ENCODE measurements at places on chromosomes 3 and 15.

DNA sequence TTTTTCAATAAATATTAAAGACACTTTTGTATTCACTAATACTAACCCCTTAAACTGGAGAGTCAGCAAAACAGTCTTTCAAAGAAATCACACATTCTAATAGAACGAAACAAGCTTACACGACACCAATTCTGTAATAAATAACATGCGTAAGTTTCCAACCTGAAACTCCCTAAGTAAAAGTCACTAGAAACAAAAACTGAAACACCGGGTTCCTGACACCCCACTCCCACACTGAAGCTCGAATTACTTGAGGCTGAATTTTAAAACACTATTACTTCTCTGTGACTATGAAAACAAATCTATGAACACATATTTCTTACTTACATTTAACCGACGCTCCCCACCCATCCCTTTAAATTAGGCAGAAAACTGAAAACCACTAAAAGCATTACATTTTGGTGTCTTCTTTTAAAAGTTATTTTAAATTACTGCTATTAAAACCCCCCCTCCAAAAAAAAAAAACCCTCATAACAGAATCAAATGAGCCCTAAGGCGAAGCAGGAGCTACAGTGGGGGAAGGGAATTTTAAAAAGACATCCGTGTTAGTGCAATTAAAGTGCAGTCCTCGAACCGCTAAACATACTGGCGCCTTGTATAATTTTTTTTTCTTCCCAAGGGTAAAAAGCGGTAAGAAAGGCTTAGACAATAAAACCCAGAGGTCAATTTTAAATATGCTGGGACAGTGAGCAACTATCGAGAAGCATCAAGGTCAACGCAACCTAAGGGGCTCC, 878 bp downstream of the SPPL2A start:
- no peak for DNase-seq

DNA sequence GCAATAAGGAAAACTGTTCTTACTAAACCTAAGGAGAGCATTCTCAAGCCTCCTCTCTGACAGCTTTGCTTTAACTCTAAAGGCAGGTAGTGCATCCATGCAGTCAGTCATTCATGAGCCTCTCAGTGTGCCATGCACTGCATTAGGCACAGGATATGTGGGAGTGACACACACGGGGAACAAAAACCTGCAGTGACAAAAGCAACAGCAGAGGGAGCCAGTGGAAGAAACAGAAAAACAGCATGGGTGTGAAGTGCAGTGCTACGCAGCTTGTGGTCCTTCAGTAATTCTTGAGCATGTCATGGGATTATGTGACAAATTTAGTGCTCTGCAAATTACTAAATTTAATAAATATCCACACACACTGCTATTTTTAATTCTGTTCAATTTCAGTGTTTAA, 230.7 kb downstream of the BBX start:
- no peak for DNase-seq

- no peak for DNase-seq
Observed at GRCh38 chr3:160477750-160478149, 28.2 kb upstream of the TRIM59 start.

DNA sequence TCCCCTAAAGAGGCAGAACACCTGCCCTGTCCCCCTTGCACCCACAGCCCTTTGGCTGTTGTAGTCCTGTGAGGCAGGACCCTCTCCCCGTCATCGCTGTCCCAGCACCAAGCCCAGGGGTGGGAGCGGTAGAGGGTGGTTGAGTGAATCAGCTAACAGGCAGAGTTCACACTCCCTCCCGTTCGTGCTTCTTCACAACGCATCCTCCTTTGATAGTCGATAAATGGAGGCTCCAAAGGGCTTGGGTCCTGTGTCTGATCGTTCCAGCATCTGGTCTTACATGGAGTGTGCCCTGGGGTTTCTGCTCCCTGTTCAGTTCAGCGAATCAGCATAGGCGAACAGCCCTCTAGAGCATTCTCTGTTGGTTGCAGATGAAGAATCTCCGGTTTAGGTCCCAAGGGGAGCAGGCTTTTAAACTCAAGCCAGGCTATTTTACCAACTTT, 820 bp upstream of the HMCES start:
- no peak for DNase-seq

- DNase-seq: no peak
Observed at GRCh38 chr15:67090297-67091070, 25.1 kb downstream of the SMAD3 start.

DNA sequence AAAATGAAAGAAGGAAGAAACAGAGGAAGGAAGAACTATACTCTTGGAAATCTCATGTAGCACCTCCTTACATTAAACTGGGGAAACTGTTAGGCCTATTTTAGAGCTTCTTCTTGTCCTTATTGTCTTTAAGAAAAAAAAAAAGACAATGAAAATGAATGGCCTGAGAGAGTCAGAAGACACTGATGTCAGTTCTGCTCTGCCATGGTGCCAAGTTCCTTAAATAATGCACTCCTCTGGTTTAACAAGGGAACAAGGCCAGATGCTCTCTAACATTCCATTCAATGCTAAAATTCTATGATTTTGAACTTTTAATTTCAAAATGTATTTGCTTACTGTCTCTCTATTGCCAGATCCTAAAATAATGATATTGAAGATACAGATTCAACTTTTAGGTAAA, 4.4 kb upstream of the MBNL1 start:
- no peak for DNase-seq

DNA sequence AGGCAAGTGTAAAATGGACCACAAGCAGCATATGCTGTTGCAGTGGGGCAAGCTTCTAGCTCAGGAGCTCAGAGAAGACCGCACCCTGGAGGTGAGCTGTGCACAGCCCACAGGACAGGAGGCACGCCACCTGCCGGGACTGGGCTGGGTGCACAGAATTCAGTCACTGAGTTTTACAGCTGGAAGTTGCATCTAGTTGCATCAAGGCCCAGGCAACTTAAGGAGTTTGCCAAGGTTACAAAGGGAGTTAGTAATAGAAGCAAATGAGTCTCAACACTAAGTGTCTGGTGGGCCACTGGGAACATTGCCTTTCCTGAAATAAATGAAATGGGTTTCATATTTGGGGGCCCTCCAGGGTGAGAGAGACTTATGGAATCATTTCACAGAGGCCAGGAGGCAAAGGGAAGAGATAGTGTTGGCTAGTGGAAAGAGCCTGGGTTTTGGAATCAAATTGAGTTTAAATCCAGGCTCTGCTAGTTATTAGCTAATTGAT, 36.0 kb upstream of the TIMP4 start:
- peak; percentile 22 for DNase-seq

- no peak for DNase-seq
Observed at GRCh38 chr15:51760805-51761204, 9.4 kb downstream of the TMOD2 start.

- no peak for DNase-seq
Observed at GRCh38 chr15:31782951-31783350, 247.4 kb upstream of the CHRNA7 start.

DNA sequence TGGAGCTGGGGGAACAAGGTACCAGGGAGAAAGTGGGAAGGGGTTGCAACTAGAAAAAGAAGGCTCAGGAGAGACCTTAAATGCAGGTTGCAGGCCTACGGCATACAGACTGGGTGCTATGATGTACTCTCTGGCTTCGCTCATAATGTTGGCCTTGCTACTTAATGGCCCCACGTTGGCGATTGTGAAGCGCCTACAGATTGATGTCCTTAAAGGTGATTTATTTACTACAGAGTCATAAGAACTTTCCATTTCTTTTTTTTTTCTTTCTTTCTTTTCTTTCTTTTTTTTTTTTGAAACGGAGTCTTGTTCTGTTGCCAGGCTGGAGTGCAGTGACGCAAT, 25.4 kb downstream of the ZBTB38 start:
- DNase-seq: no peak

- DNase-seq: no peak
Observed at GRCh38 chr3:123424999-123425712, 23.7 kb downstream of the ADCY5 start.

- DNase-seq: no peak
Observed at GRCh38 chr15:57218826-57219576, 157.3 kb upstream of the CGNL1 start.

DNA sequence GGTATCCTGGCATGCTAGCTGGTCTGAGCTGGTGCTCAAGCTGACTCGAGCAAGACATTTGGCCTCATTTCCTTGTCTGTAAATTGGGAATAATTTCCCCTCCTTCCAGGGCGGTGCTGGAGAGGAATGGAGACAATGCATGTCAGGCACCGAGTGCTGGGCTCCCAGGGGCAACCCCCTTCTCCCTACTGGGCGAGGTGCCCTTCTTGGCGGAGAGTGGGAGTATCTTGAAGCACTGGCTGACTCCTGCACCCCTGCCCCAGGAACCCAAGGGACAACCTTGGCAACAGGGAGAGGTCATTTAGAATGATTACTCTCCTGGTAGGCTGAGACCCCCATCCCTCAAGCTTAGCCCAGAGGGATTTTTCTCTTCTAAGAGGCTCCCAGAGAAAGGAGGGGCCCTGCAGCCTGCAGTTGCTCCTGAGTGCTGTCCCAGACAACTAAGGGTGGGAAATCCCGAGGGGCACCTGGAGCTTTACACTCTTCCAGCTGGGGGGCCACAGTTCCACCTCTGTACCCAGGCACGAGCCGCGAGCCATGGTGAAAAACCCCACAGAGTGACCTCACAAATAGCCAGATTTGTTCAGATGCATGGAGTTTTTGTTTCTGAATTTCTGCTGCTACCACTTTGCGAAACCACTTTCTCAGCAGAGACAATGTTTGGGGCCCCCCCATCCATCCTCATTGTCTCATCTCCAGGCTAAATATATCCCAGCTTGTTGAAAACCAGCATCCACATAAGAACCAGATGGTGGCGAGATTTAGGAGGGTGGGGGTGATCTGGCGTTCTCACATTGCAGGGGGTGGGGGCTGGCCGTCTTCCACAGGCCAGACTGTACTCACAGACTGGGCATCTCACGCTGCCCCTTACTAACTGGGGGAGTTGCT, 44.8 kb downstream of the ABTB1 start:
- DNase-seq: no peak

GRCh38 chr15:70474471-70475406, 288.6 kb downstream of the UACA start:
- no peak for DNase-seq

DNA sequence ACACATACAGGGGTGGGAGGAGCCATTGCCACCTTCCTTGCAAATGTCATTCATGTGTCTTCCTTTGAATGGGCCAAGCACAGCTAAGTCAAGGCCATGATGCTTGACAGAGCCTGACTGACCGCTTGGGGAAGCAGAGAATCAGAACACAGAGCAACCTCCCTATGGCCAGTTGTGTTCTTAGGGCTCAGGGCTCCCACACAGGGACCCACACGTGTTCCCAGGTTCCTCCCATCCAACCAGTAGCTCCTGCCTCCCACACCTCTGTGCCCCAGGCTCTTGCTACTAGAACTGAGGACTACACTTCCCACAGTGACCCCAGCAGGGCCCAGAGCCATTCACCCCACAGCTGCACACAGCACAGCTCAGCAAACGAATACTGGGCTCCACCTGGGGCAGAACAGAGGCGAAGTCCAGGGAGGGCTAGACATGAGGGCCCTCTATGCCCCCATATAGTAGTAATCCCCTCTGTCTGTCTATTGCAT, 42.9 kb downstream of the KLF15 start:
- DNase-seq: no peak

DNA sequence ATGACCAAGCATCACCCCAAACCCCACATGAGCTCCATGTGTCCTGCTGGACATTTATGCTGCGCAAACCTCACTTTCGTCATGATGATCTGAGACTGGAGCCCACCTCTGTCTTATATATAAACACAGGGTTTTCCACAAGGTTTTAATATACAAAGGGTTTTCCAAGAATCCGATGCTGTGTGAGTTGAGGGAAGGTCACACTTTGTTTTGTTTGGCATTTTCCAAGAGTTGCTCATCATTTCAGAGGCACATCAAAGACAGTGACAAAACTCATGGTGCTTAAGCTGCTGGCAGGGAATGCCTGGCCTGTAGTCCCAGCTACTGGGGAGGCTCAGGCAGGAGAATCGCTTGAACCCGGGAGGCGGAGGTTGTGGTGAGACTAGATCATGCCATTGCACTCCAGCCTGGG, 20.0 kb downstream of the EFCC1 start:
- DNase-seq: no peak

DNA sequence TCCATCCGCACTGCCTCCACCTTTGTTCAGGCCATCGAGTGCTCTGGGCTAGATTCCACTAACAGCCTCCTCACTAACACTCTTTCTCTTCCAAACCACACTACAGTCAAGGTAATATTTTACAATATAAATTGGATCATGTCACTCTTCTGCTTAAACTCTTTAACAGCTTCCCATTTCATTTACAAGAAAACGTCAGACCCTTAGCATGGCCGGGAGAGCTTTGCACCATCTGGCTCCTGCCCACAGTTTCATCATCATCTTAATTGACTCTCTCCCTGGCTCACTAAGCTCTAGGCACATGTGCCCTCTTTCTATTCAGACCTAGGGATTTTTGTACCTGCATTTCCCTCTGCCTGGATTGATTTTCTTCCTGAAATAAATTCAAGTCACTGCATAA, 354.7 kb downstream of the FGF12 start:
- DNase-seq: no peak

DNA sequence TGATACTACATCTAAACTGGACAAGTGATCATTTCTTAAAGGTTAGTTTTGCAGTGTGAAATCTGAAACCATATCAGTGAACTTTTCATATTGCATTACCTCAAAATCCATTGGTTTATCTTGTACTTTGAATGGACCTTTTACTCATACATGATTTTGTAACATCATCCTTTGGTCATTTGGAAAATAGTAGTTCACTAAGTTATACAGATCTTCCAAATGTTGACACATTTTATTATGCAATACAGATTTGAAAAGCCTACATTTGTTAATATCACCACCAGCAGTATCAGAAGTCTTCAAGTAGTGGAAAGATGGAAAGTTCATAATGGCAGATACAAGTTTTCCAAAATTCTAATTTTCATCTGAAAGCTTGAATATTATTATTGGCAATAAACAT, 64.0 kb upstream of the CDV3 start:
- DNase-seq: no peak

GRCh38 chr3:24500806-24501205, 6.2 kb upstream of the THRB start:
- no peak for DNase-seq
